ENCODE measurements at places on chromosomes 16 and 17.

- DNase-seq, result no peak
These were observed 122.8 kb upstream of the HS3ST4 start for GRCh38 chr16:25568991-25569390.

- no peak for DNase-seq
These were observed 1.3 kb upstream of the SUZ12 start for GRCh38 chr17:31935512-31935911.

DNA sequence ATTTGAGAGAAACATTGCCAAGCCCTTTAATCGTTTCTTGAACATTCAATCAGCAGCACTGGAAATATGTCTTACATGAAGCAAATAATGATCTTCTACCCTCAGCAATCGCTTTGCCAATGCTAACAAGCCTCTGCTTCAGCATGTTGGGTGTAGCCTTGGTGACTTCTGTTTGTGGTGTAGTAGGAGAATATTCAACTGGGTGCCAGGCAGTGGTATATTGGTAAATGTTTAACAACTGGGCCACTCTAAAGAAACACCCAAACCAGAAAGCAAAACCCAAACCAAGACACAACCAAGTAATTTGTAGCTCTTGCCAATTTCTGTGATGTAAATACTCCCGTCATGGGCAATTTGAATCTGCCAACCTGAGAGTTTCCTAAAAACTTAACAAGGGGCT lies 9.7 kb downstream of the CDH13 start:
- no peak for DNase-seq

DNA sequence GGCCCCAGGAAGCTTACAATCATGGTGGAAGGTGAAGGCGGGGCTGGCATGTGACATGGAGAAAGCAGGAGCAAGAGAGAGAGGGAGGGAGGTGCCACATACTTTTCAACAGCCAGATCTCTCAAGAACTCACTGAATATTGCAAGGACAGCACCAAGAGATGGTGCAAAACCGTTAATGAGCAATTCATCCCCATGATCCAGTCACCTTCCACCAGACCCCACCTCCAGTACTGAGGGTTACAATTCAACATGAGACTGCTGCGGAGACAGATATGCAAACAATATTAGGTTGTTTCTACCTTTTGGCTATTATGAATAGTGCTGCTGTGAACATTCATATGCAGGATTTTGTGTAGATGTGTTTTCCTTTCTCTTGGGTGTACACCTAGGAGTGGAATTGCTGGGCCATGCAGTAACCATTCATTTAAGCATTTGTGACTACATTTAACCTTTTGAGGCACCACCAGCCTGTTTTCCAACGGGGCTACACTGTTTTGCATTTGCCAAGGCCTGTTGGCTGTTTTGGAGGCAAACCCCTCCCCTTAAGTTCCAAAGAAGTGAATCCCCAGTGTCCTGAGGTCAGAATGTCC lies 28.8 kb downstream of the PLCG2 start:
- DNase-seq, result no peak

DNA sequence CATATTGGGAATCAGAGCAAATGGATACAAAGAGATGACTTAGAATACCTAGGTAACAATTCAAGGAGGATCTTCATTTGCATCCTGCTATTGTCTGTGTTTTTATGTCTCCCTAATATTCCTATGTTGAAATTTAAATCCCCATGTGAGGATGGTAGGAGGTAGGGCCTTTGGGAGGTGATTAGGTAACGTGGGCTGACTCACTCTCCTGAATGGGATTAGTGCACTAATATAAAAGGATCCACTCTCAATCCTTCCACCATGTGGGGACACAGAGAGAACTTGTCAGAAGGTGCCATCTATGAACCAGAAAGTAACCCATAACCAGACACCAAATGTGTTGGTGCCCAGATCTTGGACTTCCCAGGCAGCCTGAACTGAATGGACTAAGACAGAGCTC lies 83.4 kb downstream of the CDH8 start:
- no peak for DNase-seq

DNA sequence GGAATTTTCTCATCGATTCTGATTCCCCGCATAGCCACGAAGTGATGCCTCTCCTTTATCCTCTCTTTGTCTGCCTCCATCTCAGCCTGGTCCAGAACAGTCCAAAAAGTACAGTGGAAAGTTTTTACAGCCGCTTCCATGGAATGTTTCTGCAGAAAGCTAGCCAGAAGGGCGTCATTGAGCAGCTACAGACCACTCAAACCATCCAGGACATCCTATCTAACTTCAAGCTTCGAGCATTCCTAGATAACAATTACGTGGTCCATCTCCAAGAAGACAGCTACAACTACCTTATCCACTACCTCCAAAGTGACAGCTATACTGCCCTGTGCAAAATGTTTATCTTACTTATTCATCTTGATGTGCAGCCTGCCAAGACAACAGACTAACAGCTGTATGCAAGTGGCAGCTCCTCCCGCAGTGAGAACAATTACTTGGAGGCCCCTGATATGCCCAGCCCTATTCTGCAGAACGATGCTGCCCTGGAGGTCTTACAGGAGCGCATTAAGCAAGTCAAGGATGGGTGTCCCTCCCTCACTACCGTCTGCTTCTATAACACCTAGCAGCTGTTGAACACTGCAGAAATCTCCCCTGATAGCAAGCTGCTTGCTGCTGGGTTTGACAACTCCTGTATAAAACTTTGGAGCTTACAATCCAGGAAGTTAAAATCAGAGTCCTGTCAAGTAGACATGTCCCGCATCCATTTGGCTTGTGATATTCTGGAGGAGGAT lies 38.9 kb downstream of the SLFN12L start:
- no peak for DNase-seq

DNA sequence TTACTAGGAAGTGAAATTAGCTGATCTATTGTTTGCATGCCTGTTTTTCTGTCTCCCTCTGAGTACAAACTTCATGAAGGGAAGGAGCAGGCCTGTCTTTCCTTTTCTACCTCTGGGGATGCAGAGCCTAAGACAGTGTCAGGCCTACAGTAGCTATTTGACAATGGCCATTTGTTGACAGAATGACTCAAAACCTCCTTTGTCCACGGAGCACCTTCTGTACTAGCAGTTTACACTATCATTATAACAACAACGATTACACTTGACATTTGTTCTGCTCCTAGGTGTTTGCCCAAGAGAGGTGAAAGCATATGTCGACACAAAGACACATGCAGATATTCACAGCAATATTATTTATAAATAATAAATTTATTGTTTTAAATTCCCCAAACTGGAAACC lies 132.3 kb upstream of the IRX3 start:
- DNase-seq, result no peak

- DNase-seq, result no peak
These were observed 4.4 kb upstream of the CD300H start for GRCh38 chr17:74571621-74572270.

DNA sequence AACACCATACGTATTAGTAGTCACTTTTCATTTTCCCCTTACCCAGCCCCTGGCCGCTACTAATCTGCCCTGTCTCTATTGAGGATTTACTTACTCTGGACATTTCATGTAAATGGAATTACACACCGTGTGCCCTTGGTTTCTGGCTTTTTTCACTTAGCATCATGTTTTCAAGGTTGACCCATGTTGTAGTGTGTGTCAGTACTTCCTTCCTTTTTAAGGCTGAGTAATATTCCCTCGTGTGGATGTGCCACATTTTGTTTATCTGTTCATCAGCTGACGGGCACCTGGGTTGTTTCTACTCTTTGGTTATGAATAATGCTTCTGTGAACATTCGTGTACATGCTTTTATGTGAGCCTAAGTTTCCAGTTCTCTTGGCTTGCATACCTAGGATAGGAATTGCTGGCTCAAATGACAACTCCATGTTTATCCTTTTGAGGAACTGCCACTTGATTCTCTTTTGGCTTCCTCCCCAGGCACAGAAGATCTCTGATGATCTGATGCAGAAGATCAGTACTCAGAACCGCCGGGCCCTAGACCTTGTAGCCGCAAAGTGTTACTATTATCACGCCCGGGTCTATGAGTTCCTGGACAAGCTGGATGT lies 7.7 kb downstream of the PSMD3 start:
- DNase-seq, result no peak

GRCh38 chr17:57948555-57949420 lies 6.4 kb downstream of the CUEDC1 start:
- DNase-seq, result no peak

GRCh38 chr16:84988328-84989080 lies 22.8 kb downstream of the ZDHHC7 start:
- no peak for DNase-seq

- no peak for DNase-seq
These were observed 10.8 kb downstream of the SMTNL2 start for GRCh38 chr17:4594931-4595684.

DNA sequence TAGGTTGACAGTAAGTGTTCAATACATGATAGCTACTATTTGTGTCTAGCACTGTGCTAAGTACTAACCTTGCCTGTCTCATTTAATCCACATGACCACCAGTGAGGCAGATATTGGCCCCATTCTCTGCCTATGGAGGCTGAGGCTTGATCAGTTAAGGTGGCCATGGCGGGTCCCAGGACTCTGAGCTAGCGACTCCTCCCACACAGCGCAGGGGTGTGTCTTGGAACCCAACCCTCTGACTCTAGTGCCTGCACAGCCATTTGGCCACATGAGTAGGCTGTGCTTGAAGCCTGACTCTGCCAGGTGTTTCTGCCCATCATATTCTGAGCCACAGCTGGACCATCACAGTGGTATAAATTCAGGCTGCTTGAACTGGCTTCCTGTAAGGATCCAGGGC lies 6.4 kb downstream of the NHERF1 start:
- DNase-seq, result no peak

DNA sequence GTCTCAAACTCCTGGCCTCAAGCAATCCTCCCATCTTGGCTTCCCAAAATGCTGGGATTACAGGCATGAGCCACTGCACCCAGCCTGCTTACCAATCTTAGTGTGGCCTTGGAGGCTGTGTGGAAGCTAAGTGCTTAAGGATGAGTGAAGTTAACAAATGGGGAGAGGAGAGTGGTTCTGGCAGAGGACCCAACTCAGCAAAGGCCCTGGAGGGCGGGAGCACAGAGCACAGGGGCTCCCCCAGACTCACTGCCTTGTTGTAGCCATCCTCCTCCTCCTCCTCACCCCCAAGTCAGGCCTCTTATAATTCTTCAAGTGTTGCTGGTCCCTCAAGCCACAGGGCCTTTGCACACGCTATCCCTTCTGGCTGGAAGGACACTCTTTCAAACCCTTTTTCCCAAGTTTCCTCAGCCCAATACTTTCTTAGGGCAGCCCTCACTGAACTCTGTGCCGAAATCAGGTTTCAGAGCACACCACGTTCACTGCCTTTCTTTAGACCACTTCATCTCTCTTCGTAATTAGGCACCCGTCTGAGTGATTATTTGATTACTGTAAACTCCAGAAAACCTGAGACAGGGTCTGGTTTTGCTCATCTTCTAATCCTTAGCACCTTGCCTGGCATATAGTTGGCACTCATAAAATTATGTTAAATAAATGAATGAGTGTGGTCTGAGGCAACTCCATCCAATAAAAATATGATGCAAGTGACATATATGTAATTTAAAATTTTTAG lies 23.4 kb downstream of the NGFR start:
- DNase-seq, result no peak

GRCh38 chr16:24852281-24852721 lies 6.5 kb downstream of the SLC5A11 start:
- peak; percentile 49 for DNase-seq

DNA sequence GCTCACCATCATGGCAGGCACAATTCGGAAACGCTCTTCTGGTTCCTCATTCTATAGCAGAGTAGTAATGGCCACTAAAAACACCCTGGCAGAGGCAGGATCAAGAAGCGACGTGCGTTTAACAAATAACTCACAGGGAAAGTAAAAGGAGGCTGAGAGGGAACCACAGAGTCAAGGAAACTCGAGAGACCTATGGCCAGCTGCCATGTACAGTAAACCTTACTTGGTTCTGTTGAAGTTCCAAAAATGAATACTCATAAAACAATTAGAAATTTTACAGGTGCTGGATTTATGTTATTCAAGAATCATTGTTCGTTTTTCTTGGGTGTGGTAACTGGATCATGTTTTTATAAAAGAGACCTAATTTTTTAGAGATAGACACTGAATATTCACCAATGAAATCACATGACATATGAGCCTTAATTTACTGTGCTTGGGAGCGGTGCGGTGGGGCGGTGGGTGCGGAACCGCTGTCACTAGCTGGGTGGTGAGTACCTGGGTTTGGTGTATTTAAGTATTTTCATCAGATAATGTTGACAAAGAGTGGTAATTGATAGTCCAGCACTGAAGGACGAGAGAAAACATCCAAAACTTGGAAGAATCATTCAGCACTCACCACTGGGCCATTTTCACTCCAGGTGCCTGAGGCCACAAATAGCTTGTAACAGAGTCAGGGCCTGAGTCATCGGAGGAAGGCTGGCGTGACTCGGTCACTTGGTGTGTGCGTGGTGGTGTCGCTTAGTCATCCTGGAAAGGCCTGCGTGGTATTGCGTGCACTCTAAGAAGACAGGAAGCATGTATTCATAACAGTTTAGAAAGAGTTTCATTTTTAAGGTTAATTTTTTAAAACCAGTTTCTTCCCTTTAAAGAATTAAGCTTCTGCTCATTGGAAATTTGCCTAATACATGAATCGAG lies 135.4 kb upstream of the CHMP6 start:
- no peak for DNase-seq

DNA sequence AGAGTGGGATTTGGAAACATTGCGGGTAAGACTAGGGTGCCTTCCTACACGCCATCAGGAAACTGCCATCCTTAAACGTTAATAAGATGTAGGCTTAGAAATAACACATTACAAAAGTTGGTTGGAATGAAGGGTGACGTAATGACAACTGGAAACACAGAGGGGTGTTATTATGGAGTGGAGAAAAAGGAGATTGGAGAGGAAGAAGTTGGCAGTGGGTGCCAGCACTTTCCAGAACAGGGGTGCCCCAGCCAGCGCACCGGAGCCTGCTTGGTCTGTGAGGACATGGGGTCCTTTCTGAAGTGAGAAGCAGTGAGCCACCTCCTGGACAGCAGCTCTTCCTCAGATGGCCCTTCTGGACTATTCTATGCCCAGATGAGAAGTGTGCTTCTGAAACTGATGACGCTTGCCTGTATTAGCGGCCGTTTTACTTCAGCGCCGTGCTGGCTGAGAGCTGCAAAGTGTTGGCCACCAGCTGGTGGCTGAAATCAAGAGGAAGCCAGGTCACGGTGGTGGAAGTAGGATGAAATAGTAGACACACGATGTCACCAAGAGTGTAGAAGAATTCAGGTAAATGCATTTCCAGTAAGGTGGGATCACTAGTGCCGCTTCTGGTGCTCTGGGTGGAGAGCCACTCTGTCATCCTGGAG lies 244.8 kb downstream of the NTN1 start:
- no peak for DNase-seq
